ENCODE measurements at places on chromosomes 1 and 21.

DNA sequence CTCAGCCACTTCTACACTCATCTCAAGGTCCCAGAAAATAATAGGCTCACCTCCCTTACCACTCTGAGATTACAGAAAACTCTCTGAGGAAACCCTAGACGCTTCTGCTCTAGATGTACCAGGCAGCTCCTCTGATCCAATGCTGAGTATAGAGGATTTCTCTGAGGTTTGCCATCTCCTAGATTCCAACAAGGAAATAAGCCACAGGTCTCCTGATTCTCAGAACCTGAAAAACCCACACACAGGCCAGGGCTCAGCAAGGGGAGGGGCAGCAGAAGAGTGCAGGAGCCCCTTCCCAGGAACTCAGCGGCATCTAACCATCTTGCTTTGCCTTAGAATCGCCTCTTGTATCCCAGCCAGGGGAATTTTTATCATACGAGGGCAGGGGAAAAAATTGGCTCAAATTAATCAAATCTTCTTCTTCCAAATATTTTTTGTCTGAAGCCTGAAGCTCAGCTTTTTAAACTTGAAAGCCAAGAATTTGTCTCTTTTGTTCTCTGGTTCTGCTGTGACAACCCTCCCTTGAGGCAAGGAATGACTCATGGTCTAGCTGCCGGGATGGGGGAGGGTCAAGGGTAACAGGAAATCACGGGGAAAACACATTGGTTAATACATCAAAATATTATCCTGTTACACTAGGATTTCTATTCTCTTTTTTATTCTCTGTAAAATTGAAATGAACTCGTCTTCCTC, 30.8 kb downstream of the GORAB start:
- DNase-seq = peak; percentile 69

DNA sequence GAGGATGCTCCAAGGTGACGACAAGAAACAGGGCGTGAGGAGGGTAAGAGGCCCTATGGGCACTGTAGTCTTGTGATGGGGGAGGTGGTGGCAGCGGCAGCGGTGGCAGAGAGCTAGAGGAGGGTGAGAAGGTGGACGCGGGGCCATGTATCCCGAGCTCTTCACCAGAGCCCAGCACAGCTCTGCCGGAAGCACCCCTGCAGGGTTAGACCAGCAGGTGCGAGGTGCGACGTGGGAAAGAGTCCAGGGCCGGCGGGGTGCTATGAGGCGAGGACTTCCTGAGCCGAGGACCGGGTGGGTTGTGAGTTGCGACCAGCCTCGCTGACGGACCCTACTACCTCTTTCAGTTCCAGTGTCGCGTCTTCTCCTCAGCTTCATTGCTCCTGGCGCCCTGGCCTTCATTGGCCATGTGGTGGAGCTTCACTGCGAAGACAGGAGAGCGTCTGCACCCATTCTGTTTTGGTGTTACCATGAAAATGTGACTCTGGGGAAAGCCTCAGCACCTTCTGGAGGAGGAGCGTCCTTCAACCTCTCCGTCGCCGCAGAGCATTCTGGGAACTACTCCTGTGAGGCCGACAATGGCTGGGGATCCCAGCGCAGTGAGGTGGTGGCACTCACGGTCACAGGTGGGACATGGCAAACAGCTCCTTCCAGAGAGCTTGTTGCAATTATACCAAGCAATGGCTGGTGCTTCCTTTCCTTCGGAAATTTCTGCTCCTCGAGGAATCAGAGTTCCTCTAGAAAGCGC, 67.9 kb upstream of the KIRREL1 start:
- no peak for DNase-seq

GRCh38 chr1:198118134-198118533, 38.7 kb upstream of the NEK7 start:
- peak; percentile 65 for DNase-seq

GRCh38 chr21:45841033-45841432, 140.5 kb upstream of the COL6A1 start:
- DNase-seq = no peak

DNA sequence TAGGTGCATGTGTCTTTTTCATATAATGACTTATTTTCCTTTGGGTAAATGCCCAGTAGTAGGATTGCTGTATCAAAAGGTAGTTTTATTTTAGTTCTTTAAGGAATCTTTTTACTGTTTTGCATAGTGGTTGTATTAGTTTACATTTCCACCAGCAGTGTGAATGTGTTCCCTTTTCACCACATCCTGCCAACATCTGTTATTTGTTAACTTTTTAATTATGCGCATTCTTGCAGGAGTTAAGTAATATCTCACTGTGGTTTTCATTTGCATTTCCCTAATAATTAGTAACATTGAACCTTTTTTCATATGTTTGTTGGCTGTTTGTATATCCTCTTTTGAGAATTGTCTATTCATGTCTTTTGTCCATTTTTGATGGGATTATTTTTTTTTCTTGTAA, 1761.9 kb downstream of the PLA2G4A start:
- no peak for DNase-seq

GRCh38 chr1:226677027-226678020, 61.8 kb downstream of the ITPKB start:
- DNase-seq = peak; percentile 93

DNA sequence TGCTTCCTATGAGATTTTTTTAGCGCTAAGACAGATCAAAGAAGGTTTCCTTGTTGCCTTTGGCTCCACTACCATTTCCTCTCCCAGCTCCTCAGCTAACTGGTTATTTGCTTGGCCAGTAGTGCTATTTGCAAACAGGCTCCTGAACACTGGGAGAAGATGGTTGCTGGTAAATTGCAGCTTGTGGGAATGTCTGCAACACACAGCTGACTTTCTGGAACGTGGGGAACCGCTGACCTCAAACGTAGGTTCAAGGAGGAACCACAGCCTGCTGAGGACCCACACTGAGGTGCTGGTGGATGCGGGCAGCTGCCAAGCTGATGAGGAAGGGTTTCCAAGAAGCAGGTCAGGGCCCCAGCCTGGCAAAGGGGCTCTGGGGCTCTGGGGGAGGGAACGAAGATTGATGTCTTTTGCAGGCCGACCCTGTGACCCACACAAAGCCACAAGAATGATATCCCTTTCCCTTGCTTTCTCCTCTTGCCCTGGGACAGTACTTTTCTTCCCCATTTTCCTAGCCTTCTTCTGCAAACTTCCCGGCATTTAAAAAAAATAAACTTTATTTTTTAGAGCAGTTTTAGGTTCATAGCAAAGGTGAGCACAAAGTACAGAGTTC, 24.8 kb downstream of the GNG4 start:
- DNase-seq = no peak

All from uterus (tissue), 4 donors.